Breast epithelium (tissue), 4 donors: ENCODE measurements at places on chromosomes 6 and 20.

DNA sequence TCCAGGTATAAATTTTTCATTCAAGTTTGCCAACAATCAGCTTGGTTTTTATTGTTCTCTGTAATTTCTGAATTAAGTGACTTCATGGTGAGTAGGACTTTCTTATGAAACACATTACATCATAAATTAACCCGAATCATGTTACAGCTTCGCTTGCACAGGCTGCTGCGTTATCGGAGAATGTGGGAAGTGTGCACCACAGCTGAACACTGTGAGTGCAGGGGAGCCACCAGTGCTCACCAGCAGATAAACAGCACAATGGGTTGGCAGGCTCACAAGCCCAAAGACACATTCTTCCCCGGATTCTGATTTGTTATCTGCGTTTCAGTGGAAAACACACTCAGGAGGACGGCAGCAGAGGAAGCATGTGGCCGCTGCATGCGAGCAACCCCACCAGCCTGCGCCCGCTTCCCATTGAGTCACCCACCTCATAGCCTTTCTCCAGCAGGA, 121.1 kb downstream of the GMDS start:
- H3K4me3 ChIP-seq: no peak overlapping the region
- H3K4me1 ChIP-seq: no peaks in the 10 kb centered on the region
- H3K27ac ChIP-seq: no peak overlapping the region
- no peaks in the 10 kb centered on the region for H3K27me3 ChIP-seq
- H3K36me3 ChIP-seq: no peaks in the 10 kb centered on the region

DNA sequence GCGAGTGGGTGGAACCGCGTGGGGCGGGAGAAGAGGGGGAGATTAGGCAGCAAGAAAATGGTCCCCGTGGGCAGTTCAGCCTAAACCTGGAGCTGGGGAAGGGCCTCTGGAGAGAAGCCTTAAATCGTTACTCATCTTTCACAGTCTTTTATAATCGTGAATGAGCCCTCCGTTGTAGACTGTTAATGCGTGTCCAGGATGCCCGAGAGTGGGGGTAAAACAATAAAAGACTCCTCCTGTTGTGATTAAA, 11.0 kb upstream of the ELOVL5 start:
- DNase-seq: no peak
- no peaks in the 10 kb centered on the region for H3K27me3 ChIP-seq
- peak overlapping the region; percentile 72 for H3K4me3 ChIP-seq
- H3K4me1 ChIP-seq: peaks cover 7% of the 10 kb centered on the region
- H3K36me3 ChIP-seq: no peaks in the 10 kb centered on the region

GRCh38 chr6:108988765-108989164, 105.9 kb downstream of the SESN1 start:
- H3K27ac ChIP-seq: no peak overlapping the region
- H3K27me3 ChIP-seq: no peaks in the 10 kb centered on the region
- no peaks in the 10 kb centered on the region for H3K4me1 ChIP-seq
- H3K4me3 ChIP-seq: no peak overlapping the region
- H3K36me3 ChIP-seq: peaks cover 8% of the 10 kb centered on the region

DNA sequence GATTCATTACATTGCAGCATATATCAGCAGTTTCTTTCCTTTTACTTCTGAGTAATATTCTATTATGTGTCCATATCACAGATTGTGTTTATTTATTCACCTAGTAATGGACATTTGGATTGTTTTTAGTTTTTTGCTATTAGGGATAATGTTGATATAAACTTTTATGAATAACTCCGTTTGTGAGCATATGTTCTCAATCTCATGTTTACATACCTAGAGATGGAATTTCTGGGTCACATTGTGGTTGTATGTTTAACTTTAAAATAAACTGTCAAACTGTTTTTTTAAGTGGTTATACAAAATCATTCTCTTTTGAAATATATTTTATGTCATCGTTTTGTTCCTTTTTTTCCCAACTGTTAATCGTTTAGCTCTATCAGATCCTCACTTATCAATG, 311.6 kb downstream of the MMUT start:
- no peak overlapping the region for H3K27ac ChIP-seq
- no peak overlapping the region for H3K4me3 ChIP-seq
- H3K27me3 ChIP-seq: no peaks in the 10 kb centered on the region
- H3K4me1 ChIP-seq: no peaks in the 10 kb centered on the region
- no peaks in the 10 kb centered on the region for H3K36me3 ChIP-seq

DNA sequence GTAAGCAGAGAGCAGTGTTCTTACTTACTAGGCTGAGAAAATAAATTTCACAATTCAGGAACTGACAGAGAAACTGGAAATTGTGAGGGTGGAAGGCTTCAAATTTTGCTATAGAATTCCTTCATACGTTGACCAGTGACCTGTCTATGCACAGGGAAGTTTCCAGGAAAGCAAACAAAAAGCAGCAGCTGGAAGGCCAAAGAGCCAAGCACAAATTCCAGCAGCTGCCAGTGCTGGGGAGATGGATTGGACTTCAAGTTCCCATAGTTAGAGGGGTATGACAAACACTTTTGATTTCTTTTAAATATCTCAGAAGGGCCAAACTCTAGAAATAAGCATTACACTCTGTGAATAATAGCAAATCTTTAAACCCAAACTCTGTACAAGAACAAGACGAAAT, 299.1 kb upstream of the KCNQ5 start:
- H3K36me3 ChIP-seq: no peaks in the 10 kb centered on the region
- H3K4me3 ChIP-seq: no peak overlapping the region
- no peaks in the 10 kb centered on the region for H3K27me3 ChIP-seq
- no peaks in the 10 kb centered on the region for H3K4me1 ChIP-seq
- DNase-seq: no peak

DNA sequence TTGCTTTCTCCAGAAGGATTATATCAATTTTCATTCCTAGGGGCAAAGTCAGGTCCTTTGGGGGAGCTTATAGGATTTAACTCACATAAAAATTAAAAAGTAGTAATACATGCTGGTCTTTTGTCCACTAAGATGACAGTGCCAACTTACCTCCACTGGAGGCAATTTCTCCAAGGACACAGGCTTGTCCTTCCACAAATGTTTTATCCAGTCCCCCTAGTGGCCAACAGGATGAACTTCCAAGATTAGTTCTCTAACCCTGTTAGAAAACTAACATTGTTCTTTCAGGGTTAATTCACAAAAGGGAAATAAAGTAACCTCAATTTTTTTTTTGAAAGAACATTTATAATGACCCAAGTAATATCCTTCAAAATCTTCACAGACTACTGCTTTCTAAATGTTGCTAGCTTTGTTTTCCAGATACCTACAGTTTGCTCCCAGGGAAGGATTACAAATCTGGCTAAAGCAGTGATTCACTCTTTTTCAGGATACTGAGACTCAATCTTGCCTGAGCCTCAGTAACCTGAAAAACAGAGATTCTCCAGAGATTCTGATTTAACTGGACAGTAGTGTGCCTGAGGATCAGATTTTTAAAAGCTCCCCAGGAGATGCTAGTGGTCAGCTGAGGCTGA, 31.7 kb upstream of the UBR2 start:
- H3K27ac ChIP-seq: no peak overlapping the region
- DNase-seq: no peak
- H3K4me1 ChIP-seq: no peaks in the 10 kb centered on the region
- no peaks in the 10 kb centered on the region for H3K36me3 ChIP-seq
- no peaks in the 10 kb centered on the region for H3K27me3 ChIP-seq

GRCh38 chr6:138528137-138528536, 28.8 kb upstream of the NHSL1 start:
- no peaks in the 10 kb centered on the region for H3K36me3 ChIP-seq
- no peak overlapping the region for H3K4me3 ChIP-seq
- DNase-seq: no peak
- H3K27me3 ChIP-seq: no peaks in the 10 kb centered on the region
- H3K4me1 ChIP-seq: no peaks in the 10 kb centered on the region
- no peak overlapping the region for H3K27ac ChIP-seq

GRCh38 chr6:56046576-56046975, 171.2 kb upstream of the BMP5 start:
- H3K27me3 ChIP-seq: no peaks in the 10 kb centered on the region
- H3K36me3 ChIP-seq: no peaks in the 10 kb centered on the region
- no peak overlapping the region for H3K27ac ChIP-seq
- no peak overlapping the region for H3K4me3 ChIP-seq

DNA sequence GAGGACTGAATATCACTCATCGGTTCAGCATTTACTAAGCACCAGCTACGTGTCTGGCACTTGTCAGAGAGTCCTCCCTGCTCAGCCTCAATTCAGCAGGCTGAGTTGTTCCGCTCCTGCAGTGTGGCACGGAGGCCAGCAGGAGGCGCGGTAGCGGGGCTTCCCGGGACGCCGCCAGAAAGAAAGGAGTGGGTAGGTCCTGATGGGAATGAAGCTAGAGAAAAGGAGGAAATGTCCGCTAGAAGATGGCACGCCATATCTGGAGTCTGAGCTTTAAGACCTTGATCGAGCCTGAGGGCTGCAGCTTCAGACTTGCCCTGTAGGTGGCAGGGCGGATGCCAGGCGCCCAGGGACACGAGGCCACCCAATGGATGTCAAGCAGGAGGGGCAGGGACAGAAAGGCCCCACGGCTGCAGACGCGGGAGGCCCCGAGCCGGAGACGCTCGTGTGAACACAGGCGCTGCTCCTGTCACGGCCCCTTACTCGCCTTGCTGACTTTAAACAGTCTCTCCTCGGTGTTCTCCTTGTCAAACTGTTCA, 18.7 kb downstream of the SERPINB6 start:
- no peak for DNase-seq
- H3K4me3 ChIP-seq: no peak overlapping the region
- peak overlapping the region; percentile 27 for H3K27ac ChIP-seq
- H3K4me1 ChIP-seq: peaks cover 5% of the 10 kb centered on the region
- H3K27me3 ChIP-seq: no peaks in the 10 kb centered on the region

DNA sequence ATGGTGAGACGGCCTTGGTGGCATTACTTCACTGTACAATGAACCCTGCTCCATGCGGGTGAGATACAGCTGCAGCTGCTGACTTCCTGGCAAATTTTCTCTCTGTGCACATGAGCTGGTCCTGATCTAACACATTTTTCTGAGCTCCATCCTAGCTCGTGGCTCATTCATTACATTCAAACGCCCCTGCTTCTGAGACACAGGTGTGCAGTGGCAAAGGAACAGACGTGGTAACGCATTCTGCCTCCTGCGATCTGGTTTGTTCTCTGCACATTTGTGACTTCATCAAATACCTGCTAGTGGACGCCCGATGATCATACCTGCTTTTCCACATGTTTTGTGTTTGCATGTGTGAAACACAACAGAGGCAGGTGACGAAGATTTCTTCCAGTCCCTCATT, 189.6 kb upstream of the PDE10A start:
- H3K4me3 ChIP-seq: no peak overlapping the region
- H3K27me3 ChIP-seq: no peaks in the 10 kb centered on the region
- no peak for DNase-seq
- H3K27ac ChIP-seq: no peak overlapping the region
- H3K36me3 ChIP-seq: no peaks in the 10 kb centered on the region

GRCh38 chr6:40350747-40351217, 236.4 kb downstream of the LRFN2 start:
- H3K27ac ChIP-seq: no peak overlapping the region
- no peak overlapping the region for H3K4me3 ChIP-seq
- no peaks in the 10 kb centered on the region for H3K27me3 ChIP-seq
- no peaks in the 10 kb centered on the region for H3K36me3 ChIP-seq

GRCh38 chr6:170155464-170156196, 135.2 kb downstream of the DLL1 start:
- DNase-seq: no peak
- H3K36me3 ChIP-seq: no peaks in the 10 kb centered on the region
- no peaks in the 10 kb centered on the region for H3K27me3 ChIP-seq
- H3K4me3 ChIP-seq: no peak overlapping the region
- no peak overlapping the region for H3K27ac ChIP-seq

- no peaks in the 10 kb centered on the region for H3K27me3 ChIP-seq
- no peaks in the 10 kb centered on the region for H3K4me1 ChIP-seq
- no peak overlapping the region for H3K4me3 ChIP-seq
- no peak for DNase-seq
- no peak overlapping the region for H3K27ac ChIP-seq
- no peaks in the 10 kb centered on the region for H3K36me3 ChIP-seq
These were observed 1229.7 kb downstream of the GRIK2 start for GRCh38 chr6:102623201-102623600.

GRCh38 chr6:151154418-151154817, 85.3 kb upstream of the AKAP12 start:
- DNase-seq: no peak
- H3K4me3 ChIP-seq: no peak overlapping the region
- H3K4me1 ChIP-seq: no peaks in the 10 kb centered on the region
- no peaks in the 10 kb centered on the region for H3K27me3 ChIP-seq
- H3K36me3 ChIP-seq: no peaks in the 10 kb centered on the region
- H3K27ac ChIP-seq: no peak overlapping the region

GRCh38 chr20:50238081-50238800, 47.6 kb downstream of the CEBPB start:
- DNase-seq: no peak
- H3K4me3 ChIP-seq: no peak overlapping the region
- H3K4me1 ChIP-seq: peaks cover 22% of the 10 kb centered on the region
- no peaks in the 10 kb centered on the region for H3K27me3 ChIP-seq

DNA sequence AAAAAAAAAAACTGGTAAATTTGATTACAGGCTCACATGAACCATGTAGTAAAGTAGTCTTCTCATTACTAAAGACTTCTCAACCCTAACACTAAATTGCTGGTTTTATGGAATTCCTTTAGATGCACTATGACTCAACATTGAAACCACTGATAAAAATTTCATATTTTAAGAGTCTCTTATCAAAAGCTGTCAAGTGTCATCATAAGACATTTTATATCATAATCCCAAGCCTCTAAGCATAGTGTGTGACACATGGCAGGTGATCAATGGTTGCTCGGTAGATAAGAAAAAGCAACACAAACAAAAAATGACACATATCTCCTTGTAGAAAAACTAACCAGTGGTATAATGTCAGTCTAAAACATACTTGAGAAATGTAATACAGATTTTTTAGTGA, 258.4 kb downstream of the RNGTT start:
- no peaks in the 10 kb centered on the region for H3K4me1 ChIP-seq
- no peaks in the 10 kb centered on the region for H3K27me3 ChIP-seq
- no peak overlapping the region for H3K4me3 ChIP-seq
- no peaks in the 10 kb centered on the region for H3K36me3 ChIP-seq
- DNase-seq: no peak

GRCh38 chr6:170024940-170025339, 265.9 kb downstream of the DLL1 start:
- H3K27me3 ChIP-seq: peaks cover 15% of the 10 kb centered on the region
- DNase-seq: peak; percentile 48
- no peak overlapping the region for H3K4me3 ChIP-seq
- peak overlapping the region; percentile 71 for H3K27ac ChIP-seq

GRCh38 chr20:25246182-25246999, 1.5 kb upstream of the PYGB start:
- H3K36me3 ChIP-seq: no peaks in the 10 kb centered on the region
- no peak overlapping the region for H3K4me3 ChIP-seq
- H3K27me3 ChIP-seq: no peaks in the 10 kb centered on the region
